NCI-H774 (cell line): ENCODE measurements at places on chromosomes 3 and 15.

DNA sequence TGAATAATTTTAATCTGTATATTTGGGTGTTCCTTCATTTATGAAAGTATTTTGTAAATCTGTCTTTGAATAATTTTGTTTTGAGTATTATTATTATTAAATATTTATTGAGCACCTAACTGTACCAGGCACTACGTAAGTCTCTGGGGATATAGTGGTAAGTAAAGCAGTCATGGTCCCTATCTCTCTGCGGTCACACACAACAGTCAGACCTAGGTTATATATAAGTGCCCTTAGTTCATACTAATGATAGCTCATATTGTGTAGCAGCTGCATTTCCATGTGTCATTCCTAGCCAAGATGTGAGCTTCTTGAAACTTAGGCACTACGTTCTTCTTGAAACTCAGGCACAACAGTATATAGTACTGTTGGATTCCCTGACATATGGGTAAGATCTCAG, 12.4 kb downstream of the NKTR start:
- no peak for DNase-seq

- DNase-seq, result no peak
These were observed 27.6 kb upstream of the CLDN11 start for GRCh38 chr3:170391108-170391507.

DNA sequence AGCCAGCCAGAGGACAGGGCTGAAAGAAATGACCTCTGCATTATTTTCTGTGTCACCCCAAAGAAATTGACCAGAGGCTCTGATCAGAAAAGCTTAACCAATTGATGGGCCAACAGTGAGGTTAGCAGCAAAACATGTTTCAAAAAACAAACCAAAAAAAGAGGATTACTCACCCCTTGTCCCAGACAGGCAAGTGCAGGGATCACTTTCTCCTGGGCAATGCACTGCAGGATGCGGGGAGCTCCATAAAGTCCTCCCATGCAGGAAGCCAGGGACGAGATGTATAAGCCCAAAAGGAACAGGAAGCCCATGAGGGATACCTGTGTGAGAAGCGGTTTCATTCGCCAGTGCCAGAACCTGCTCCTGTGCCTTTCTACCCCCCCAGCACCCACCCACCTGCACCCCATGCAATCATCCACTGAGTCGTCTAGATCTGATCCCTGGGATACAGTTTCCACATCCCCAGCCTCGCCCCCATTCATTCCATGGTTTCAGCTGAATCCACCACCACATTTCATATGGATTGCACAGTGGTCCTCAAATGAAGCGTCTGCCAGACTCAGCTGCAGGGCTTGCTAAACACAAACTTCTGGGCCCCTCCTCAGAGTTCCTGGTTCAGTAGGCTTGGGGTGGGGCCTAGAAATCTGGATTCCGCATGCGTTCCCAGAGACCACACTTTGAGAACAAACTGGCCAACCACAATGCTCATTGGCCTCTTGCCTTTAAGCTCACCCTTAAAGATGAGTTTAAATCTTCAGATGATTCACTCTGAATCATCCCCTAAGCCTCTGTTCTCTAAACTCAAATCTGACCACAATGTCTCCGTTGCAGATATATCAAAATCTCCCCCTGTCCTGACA, 54.4 kb upstream of the HEG1 start:
- no peak for DNase-seq

GRCh38 chr3:70431911-70432310, 119.5 kb upstream of the MDFIC2 start:
- no peak for DNase-seq

DNA sequence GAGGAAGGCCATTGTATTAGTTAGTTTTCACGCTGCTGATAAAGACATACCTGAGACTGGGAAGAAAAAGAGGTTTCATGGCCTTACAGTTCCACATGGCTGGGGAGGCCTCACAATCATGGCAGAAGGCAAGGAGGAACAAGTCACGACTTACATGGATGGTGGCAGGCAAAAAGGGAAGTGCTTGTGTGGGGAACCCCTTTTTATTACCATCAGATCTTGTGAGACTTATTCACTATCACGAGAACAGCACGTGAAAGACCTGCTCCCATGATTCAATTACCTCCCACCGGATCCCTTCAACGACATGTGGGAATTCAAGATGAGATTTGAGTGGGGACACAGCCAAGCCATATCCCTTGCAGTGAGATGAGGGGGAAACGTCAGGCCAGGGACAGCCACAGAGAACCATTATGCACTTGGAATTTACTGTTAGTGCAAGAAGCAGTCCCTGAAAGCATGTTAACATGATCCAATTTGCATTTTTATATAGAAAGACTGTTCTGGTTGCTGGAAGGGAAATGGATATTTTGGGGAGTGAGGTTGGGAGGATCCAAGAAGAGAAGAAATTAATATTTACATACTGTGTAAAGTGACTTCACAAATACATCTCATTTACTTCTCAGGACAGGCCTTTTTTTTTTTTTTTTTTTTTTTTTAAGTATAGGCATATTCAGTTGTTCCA, 87.1 kb downstream of the ARNT2 start:
- DNase-seq, result no peak

DNA sequence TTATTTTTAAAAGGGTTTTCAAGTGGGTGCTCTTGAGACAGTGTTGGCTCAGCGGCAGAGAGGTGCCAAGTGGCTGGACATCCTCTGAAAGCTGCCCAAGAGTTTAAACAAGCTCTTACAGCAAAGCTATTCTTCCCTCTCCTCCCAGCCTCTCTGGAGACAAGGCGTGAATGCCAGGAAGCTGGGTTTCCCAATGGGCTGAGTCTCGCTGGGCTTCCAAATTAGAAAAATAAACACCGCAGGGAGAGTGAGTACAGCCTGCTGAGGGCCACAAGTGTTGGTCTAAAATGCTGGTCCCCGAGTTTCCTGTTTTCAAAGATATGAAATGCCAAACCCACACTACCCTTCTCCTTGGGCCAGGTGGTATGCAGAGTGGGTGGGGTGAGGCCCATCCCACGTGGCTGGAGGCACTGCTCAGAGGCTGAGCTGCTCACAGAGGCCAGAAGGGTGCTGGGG, 36.4 kb downstream of the ZDHHC3 start:
- DNase-seq, result no peak

DNA sequence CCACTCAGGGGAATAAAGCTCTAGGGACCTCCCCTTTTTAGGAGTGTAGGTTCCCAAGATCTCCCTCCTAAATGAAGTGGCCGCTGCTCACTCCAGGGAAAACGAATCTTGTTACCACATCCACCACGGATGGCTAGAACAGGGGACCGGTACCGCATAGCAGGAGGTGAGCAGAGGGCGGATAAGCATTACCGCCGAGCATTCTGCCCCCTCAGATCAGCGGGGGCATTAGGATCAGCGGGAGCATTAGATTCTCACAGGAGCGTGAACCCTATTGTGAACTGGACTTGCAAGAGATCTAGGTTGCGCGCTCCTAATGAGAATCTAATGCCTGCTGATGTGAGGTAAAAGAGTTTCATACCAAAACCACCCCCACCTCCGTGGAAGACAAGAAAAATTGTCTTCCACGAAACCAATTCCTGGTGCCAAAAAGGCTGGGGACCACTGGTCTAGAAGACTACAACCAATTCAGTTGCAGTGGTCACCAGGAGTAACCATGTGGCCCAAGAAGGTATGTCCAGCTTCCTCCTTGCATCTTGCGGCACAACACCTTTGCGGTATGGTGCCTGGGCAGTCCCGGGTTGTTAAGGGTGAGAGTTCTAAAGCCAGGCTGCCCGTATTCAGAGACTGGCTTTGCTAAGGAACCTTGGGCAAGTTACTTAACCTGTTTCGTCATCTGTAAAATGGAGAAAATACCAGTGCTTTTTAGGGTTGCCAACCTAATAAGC, 1.1 kb upstream of the SS18L2 start:
- DNase-seq, result no peak

DNA sequence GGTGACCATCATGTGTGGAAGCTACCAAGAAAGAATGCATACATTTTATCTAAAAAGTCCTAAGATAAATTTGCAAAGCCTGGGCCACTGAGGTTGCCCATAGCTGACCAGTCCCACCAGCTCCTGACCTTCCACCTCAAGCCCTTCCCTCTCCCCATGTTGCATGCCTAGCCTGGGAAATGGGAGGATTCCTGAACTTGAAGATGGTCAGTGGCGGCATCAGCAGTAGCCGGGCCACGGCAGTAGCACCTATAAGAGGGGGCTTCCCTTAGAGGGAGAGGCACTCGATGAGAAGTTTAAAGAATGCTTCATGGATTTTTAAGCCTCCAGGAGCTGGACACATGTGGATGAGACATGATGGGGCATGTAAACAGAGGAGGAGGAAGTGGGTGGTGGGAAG, 172.1 kb downstream of the KLF13 start:
- DNase-seq, result no peak

GRCh38 chr3:123652342-123652984, 67.6 kb upstream of the HACD2 start:
- DNase-seq, result no peak
